ENCODE measurements at places on chromosomes 7 and 10. TPM values are rescaled to one million over a fixed set of nuclear protein-coding genes. Genes with fewer than 3 reads are reported as not detected.

SLC29A3 gene
- 1.6 TPM for total RNA-seq

PHYHIPL gene
- total RNA-seq: not detected

OR13A1 gene
- total RNA-seq: not detected

FRG2B gene
- not detected for total RNA-seq

EPO gene
- total RNA-seq: not detected

MKI67 gene
- total RNA-seq: 75.6 TPM

AKR1C3 gene
- 21.0 TPM for total RNA-seq

ATP6V1F gene
- total RNA-seq: 256 TPM

LIPM gene
- not detected for total RNA-seq

VWC2 gene
- not detected for total RNA-seq

LRGUK gene
- 0.13 TPM for total RNA-seq

APBB1IP gene
- total RNA-seq: 0.49 TPM

SND1 gene
- 148 TPM for total RNA-seq

DPP6 gene
- 0.25 TPM for total RNA-seq

CCDC126 gene
- 11.4 TPM for total RNA-seq
